ENCODE measurements at places on chromosomes 2 and 18.

DNA sequence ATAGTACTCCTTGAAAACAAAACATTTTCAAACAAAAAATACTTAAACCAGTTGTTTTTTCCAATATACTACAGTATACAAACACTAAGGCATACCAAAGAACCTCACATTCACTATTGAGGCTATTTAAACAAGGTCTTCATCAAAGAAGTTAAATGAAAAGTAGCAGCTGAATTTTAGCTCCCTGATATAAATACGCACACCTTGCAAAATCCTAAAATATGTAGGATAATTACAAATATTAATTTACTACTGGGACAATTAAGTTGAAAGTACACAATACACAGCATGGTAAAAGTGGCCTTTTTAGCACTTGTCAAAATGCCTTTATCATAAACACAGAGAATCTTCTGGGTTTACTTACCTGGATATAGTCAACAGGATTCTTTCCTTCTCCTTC is 78.7 kb downstream of the CUL3 start:
- no peak for DNase-seq

DNA sequence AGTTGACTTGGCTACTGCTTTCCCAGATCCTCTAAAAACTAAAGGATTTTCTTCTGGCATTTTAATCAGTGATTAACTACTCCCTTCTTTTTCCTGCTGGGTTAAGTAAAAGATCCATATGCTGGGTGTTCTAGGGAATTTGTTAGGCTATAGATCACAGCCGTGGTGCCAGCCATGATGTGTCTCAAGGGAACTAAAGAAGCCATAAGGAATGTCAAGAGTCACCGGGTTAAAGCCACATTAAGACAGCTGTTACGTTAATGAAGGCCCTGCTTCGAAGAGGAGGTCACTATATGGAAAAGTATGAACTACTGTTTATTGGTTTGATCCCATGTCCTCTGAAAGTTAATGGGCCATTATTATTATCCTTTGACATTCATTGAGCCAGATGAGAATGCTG is 70.7 kb downstream of the PAX3 start:
- DNase-seq, result no peak

GRCh38 chr2:8122520-8122919 is 559.3 kb upstream of the ID2 start:
- no peak for DNase-seq

DNA sequence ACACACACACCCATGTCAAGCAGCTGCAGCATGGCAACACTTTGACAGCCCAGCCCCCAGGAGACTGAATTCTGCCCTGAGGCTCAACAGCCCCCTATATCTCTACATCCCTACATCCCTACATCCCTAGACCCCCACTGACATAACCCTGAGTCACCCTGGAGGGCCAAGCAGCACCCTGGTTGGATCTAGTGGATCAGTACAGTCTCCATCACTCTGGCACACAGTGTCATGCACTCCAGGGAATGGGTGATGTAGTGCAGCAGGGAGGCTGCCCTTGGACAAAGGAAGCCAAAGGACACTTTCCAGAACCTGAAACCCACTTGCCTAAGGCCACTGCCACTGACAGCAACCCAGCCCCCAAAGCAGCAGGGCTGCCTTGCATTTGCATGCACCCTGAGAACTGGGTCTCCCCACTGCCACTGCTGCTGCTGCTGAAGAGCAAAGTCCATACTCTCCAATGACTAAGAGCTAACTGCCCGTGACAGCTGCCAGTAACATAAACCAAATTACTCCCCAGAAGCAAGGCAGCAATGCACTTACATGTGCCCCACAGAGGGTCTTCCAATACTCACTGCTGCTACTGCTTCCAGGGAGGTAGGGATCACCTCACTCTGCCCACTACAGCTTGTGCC is 681.6 kb upstream of the KLHL29 start:
- no peak for DNase-seq

- no peak for DNase-seq
These were observed 366.7 kb upstream of the DLGAP1 start for GRCh38 chr18:4821801-4822200.

- no peak for DNase-seq
These were observed 659 bp downstream of the FAM210A start for GRCh38 chr18:13725566-13726231.

Data from kidney capillary endothelial cell (primary cell).